BJ (cell line): ENCODE measurements at places on chromosomes 2 and 18.

GRCh38 chr2:11665028-11665427 lies 5.0 kb downstream of the NTSR2 start:
- DNase-seq = no peak

GRCh38 chr18:23126376-23127056 lies 8.8 kb upstream of the CABLES1 start:
- no peak for DNase-seq

DNA sequence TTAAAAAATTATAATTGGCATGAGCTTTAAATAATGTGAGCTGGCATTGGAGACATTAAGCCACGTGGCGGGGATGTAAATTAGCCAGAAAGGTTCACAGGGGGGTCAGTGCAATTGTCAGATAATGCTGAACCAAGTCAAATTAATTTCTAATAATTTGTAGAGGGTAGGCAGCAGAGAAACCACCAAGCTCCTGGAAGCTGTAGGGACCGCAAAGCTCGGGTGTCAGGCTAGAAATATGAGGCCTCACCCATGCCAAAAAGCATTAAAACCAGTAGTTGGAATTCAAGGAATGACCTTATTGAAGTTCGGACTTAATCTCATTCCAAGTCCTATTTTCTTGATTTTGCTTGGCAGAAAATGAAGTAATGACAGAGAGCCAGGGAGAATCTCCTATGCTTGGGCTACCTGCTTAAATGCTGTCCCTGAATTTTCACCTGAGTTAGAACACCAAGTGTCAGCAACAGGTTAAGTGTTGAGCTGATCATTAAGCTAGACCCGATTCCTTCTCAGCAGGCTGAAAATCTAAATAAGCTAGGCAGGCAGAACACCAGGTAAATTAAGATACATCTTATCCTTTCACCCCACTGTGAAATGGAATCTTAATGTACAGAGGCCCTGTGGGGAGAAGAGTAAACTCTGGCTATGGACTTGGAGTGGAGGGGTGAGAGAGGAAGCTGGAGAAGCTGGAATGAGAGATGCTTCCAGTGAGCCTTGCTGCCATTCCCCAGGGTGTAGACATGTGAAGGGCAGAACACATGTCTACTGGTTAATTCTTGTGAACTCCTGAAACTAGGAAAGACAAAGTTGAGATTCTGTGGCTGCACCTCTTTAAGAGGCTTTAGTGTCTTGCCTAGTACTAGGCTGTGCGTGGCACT lies 520.0 kb downstream of the SLC4A3 start:
- DNase-seq = peak; percentile 18

- DNase-seq = no peak
Measured at GRCh38 chr2:188785061-188785460, 189.1 kb upstream of the COL3A1 start.

GRCh38 chr18:37424507-37424906 lies 141.1 kb downstream of the CELF4 start:
- no peak for DNase-seq

DNA sequence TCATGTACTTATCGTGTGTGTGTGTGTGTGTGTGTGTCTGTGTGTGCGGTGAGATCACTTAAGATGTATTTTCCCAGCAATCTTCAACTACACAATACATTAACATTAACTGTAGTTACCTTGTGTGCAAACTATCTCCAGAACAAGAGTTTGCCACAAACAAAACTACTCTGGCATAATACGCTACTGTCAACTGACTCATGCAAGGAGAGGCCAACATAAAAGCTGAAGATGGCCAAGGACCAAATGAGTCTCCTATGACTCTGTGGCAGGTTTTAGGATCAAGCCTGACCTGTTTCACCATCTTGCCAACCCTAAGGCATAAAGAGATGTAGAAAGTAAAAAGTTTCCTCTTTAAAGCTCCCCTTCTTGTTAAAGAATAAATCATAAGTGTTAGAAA lies 20.1 kb downstream of the CYB5A start:
- DNase-seq = no peak

DNA sequence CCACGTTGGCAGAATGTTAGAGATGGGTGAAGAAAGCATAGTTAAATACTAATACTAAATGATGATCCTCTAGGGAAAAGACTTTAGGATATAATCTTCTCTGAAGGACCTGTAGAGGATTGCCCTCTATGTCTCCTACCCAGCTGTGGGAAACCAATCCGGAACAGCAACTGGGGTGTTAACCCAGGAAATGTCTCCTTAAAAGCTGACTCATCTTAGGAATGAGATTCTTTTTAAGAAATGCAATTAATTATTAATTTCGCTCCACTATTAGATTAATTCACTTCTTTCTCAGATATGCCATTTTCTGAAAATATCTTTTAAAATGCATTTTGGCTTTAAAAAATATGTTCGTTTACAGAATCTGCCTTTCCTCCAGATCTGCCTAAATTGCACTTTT lies 7.4 kb downstream of the SCN3A start:
- DNase-seq = no peak

- no peak for DNase-seq
Measured at GRCh38 chr18:75029481-75029880, 179.5 kb downstream of the PTGR3 start.

DNA sequence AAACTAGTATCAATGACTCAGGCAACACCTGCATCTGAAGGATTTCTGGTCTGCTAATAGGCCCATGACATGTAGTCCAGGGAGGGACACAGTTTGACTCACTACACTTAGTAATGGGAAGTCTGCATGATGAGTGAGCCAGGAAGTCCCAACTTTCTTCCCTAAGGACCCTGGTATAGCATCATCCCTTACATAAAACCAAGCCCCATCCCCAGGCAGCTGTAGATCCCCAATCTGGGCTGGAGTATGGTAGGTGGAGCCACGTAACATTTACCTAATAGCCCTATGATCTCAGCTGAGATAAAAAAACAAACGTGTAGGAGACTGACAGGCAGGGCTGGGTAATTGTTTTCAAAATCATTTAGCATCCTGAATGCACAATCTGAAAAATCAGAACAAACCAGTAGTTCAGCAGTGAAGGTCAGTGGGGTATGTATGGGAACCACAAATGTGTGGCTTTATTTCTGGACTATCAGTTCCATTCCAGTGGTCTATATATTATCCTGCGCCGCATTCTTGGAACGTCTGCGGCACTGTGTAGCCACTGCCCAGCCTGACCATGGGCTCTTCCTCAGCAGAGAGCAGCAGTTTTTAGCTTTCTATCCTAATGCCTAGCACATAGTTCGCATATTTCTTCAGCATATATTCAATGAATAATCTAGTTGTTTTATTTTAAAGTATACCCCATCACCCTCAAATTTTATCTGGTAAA lies 33.5 kb downstream of the EPB41L3 start:
- no peak for DNase-seq

DNA sequence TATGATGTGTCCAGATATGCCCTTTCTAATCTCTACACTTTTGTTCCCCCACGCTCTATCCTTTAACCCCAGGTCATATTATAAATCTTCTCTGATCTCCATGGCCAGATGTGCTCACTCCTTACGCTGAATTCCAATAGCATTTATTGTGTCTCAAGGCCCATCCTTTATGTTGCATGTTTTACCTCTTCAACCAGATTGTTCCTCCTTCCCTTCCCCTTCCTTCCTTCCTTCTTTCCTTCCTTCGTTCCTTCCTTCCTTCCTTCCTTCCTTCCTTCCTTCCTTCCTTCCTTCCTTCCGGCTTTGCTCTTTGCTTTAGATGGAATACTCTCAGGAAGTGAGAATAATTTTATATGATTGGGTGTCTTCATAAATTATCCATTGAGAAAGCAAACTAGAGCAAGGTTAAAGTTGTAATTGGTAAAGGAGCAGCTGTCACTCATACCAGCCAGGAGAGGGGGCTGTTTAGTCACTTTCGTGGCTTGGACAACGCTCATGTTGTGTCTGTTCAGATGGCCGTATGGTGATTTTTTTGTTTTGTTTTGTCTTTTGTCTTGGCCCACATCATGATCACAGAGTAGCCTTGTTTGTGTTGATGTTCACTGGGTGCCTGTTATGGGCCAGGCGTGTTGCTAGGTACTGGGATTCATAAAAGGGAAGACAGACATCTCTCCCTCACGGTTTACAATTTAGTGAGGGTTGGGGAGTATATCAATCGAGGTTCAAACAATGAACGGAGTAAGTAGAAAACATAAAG lies 68.0 kb downstream of the DAW1 start:
- no peak for DNase-seq

DNA sequence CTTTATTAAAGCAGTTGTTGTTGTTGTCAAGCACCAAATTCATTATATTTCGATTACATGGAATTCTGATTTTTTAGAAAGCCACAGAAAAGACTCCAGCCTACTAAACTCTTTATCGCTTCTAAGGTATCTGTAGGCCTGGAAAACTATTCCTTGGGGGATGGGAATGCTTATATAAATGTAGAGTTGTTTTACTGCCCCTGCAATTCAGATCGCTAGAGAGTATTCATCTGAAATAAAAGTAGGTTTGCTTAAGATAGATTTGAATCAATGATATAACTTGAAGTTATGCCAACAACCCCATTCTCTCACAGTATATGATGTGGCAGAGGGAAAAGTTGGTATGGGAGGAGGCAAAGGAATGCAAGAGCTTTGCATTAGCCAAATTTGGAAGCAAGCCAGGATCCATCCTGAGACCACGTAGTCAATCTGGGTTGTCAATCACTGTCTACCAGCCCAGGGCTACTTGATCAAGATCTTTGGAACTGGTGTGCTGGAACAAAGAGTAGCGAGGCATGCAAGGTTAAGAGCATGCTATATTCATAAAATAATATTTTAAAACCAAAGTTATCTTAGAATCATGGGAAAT lies 95.9 kb downstream of the LYPD6B start:
- no peak for DNase-seq
